ENCODE measurements at places on chromosomes 4 and X. TPM values are rescaled to one million over a fixed set of nuclear protein-coding genes. Genes with fewer than 3 reads are reported as not detected.

- DNase-seq: peak; percentile 37
These were observed 52.9 kb upstream of the HPF1 start for GRCh38 chr4:169810325-169811323.

- peak; percentile 50 for DNase-seq
These were observed 368.5 kb downstream of the PCDH7 start for GRCh38 chr4:31088600-31089230.

The FGF2 gene
- 26.6 TPM for total RNA-seq

DNA sequence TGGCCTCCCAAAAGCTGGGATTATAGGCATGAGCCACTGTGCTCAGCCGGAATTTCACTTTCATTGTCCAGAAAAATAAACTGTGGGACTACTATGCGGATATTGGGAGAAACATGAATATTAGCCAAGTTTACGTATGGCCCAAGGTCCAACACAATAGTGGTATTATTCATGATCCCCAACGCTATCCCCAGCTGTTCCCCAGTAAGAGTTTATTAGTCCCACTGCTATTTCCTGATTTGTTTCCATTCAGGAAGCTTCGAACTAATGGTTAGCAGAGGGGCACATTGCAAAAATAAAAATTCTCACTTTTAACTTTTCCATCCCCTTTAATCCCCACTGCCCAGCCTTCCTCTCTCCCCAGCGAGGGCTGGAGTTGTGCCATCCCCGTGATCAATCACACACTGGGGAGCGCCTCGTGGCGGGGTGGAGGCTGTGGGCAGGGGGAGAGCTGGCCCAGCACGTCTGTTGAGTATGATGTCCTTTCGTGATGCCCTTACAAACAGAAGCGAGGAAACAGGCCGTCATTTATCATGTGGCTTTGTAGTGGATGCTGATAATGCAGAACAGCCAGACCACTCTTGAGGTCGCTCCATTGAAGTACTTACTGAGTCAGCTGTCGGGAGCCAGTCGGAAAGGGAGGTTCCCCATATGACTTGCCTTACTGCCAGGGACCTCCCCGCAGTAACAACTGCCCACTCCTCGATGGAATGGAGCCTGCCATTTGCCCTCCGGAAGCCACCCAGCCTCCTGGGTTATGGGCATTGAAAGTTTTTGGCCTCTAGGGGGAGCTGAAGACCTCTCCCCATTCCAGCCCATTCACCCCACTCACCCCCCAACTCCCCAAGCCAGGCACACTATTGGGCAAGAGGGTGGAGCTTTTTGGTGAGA is 117.0 kb downstream of the KDR start:
- DNase-seq: no peak

DNA sequence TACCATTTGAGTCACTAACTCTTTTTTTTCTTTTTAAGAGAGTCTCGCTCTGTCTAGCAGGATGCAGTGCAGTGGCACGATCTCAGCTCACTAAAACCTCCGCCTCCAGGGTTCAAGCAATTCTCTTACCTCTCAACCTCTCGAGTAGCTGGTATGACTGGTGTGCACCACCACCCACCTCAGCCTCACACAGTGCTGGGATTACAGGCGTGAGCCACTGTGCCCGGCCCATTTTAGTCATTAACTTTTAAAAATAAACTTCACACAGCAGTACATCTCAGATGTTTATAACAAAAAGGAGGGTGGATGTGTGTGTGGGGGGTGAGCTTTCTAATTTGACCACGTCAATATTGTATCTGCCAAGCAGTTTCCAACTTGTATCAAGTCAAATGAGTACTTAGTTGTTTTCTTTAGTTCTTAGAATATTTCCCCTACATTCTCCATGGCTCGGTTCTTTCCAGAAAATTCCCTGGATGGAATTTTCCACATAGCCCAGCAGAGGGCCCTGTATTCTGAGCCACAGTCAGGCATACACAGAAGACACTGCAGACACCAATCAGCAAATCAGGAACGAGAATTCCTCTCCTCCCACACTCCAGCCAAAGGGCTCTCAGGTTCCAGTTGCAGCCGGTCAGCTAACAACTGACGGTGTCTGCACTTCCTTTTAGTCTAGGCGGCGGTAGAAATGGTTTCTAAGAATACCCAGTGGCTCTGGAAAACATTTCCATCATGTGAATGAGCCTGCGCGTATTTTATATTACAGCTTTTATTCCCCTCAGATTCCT is 20.1 kb upstream of the ARAF start:
- peak; percentile 83 for DNase-seq
